ENCODE measurements at places on chromosomes 6 and 20. TPM values are rescaled to one million over a fixed set of nuclear protein-coding genes. Genes with fewer than 3 reads are reported as not detected.

- DNase-seq: no peak
Measured at GRCh38 chr6:108844135-108844534, 4.1 kb upstream of the ARMC2 start.

DNA sequence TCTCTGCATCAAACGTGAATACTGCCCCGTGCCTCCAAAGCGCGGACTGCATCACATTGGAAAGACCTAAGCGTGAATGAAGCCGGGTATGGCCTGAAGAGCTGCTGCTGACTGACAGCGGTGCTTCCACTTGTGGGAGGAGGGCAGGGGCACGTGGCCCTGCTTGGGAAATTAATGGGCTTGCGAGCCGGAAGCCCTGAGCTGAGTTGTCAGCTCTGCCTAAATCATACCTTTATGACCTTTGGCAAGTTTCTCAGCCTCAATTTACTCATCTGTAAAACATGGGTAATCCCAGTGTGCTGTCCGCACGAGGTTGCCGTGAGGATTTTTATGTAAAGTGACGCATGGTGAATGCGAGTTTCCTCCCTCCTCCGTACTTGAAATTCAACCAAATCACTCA is 67.0 kb upstream of the FOXQ1 start:
- no peak for DNase-seq

DNA sequence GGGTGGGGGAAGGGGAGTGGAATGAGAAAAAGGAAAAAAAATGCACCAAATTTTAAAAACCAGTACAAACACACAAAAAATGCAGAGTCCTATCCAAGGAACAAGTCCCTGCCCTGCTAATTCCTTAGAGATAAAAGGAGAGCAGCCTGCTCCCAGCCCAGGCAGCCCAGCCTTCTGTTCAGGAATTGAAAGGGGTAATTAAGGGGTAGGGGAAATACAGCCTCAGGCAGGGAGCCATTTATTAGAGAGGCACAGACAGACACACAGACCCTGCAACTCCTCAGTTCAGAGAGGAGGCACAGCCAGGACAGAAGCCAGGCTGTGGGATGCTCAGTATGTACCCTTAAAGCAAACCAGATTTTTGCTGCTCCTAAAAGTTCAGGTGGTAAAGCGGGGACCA is 137.2 kb downstream of the EYA2 start:
- DNase-seq: no peak

GRCh38 chr6:164377348-164377918 is 932.0 kb downstream of the C6orf118 start:
- DNase-seq: no peak

GRCh38 chr6:161918628-161919205 is 644.9 kb upstream of the AGPAT4 start:
- DNase-seq: no peak

DNA sequence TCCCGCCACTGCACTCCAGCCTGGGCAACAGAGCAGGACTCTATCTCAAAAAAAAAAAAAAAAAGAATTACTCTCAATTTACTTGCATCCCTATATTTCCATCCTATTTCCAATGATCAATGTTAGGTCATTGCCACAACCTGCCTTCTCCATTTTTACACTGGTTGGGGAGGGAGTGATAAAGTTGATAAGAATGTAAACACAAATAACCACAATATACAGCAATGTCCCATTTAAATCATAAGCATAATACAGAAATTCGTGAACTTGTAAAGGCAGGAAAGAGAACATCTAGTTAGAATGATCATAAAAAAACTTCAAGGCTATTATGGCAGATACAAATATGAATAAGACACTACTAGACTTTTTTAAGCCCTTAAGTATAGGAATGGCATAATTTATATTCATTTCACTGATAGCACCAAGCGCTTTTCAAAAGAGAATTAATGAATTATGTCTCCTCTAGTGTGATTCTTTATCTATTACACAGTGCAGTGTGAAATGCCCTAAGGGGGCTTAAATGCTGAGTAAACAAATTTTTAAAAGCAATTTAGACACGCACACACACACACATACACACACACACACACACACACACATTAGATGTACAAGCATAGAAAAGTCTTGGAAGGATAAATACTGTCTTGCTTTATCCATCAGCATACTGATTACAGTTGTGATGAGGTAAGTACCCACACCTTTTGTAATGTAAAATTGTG is 33.5 kb upstream of the RAB23 start:
- DNase-seq: no peak

- no peak for DNase-seq
Measured at GRCh38 chr20:31870726-31871617, 538 bp downstream of the TTLL9 start.

GRCh38 chr6:125932451-125932795 is 24.1 kb upstream of the HINT3 start:
- DNase-seq: no peak

GRCh38 chr20:40090236-40090635 is 598.8 kb downstream of the MAFB start:
- no peak for DNase-seq

DNA sequence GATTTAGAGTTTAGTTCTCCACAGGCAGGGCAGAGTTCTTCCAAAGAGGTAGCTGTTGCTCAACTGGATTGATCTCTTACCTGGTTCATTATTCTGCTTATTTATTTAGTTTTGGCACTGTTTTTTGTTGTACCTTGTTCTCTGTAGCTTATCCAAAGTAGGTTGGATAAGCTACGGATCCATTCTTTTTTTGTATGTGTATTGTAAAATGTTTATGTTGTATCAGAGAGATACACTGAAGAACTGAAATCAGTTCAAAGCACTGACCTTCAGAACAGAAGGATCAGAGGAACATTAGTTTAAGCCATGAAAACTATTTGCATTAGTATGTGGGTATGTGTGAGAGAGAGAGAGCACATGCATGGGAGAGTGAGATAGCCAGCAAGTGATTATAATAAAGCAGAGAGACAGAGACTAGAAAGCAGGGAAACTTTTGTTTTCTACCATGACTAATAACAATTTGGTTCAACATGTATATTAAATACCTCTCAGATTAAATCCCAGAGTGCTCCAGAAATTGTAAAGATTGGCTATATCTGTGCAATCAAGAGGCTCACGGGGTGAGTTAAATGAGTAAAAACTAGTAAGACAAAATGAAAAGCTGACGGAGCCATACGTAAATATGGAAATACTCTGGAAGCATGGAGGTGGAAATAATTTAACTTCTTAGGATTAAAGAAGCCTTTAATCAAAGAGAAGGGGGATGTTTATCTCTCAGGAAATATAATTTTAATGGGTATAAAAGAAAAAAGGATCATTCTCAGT is 40.2 kb downstream of the ITCH start:
- no peak for DNase-seq

GRCh38 chr6:80940571-80940970 is 811.9 kb downstream of the TENT5A start:
- no peak for DNase-seq

GRCh38 chr6:74749211-74750147 is 456.4 kb downstream of the COL12A1 start:
- peak; percentile 32 for DNase-seq

DNA sequence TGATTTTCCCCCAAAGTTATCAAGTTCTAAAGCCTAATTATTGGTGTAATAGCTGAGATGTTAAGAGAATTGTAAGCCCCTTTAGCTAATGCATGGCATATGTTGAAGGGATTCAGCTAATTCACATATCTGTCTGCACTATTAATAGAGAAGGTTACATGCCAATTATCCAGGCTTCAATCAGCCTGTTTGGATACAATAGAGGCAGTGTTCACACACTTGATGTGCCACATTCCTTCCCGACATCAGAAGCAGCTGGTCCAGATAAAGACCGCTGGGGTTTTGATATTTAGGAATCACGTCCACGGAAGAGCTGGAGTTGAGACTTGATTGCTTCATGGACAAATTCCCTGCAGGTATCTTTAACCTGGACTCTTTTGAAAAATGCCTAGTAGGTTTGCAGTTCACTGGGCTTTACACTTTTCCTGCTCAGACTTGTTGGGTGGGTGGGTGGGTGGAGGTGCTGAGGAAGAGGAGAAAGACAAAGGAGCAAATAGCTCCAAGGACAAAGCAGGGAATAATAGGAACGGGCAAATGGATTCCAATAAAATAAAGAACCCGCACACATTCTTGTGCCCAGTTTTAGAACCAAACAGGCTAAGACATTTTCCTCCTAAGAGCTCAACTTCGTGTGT is 142.6 kb upstream of the ZNF217 start:
- peak; percentile 78 for DNase-seq

GRCh38 chr6:131839388-131839787 is 31.6 kb downstream of the ENPP1 start:
- no peak for DNase-seq

- DNase-seq: no peak
Measured at GRCh38 chr20:61434341-61434781, 182.3 kb downstream of the CDH4 start.

GRCh38 chr6:161101517-161101916 is 109.9 kb downstream of the MAP3K4 start:
- no peak for DNase-seq

DNA sequence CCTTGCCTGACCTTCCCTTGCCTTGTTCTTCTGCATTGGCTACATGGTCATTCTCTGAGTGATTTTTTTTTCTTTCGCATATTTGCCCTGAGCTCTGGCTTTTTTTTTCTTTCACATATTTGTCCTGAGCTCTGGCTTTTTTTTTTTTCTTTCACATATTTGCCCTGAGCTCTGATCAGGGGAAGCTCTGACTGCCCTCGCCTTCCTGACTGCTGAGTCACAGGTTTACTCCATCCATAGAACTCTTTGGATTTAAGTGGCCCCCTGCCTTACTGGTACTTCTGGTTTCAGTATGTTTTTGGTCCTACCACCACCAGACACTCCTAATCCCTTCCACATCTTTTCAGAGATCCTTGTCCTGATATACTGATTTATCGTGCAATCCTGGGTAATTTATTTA is 201.1 kb downstream of the OGFRL1 start:
- no peak for DNase-seq

The SF3B5 gene
- 154 TPM for total RNA-seq

The HLA-DQB1 gene
- not detected for total RNA-seq

The GABRR1 gene
- total RNA-seq: not detected

The MCCD1 gene
- not detected for total RNA-seq

The CLVS2 gene
- total RNA-seq: not detected

The OSBPL2 gene
- total RNA-seq: 49.8 TPM

The CAGE1 gene
- 0.16 TPM for total RNA-seq

Data from HT-29 (cell line).